NCI-H446 (cell line): ENCODE measurements at places on chromosomes 6 and 20.

DNA sequence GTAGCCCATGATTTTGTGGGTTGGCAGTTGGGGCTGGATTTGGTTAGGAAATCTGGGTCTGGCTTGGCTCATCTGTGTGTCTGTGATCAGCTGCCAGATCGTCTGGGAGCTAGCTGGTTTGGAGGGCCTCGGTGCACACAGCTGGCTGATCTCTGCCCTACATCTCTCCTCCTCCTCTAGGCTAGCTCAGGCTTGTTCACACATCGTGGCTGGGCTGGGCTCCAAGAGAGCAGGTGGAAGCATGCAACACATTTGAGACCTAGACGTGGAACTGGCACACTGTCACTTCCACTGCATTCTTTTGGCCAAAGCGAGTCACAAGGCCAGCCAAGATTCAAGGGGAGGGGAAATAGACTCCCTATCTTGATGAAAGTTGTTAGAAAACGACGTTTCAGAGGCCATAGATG lies 15.9 kb downstream of the NDUFAF5 start:
- peak; percentile 96 for DNase-seq

DNA sequence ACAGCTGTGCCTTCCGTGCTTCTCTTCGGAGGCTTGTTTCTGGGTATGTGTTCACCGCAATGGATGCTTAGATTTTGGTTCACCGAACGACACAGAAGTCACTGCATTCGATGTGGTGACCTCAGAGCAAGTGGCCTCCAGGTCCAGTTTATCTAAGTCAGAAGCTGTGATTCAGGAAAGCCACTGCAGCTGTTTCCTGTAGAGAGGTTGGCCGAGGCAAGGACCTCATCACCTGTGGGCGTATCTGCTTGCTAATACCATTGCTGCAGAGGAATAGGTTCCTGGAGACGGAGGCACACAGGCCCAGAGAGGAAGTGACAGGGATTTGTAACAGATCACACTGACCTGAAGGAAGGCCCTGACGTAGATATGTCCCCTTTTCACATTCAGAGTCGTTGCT lies 82.7 kb downstream of the FARS2 start:
- DNase-seq: no peak

GRCh38 chr6:30171677-30172471 lies 8.5 kb downstream of the TRIM15 start:
- no peak for DNase-seq

DNA sequence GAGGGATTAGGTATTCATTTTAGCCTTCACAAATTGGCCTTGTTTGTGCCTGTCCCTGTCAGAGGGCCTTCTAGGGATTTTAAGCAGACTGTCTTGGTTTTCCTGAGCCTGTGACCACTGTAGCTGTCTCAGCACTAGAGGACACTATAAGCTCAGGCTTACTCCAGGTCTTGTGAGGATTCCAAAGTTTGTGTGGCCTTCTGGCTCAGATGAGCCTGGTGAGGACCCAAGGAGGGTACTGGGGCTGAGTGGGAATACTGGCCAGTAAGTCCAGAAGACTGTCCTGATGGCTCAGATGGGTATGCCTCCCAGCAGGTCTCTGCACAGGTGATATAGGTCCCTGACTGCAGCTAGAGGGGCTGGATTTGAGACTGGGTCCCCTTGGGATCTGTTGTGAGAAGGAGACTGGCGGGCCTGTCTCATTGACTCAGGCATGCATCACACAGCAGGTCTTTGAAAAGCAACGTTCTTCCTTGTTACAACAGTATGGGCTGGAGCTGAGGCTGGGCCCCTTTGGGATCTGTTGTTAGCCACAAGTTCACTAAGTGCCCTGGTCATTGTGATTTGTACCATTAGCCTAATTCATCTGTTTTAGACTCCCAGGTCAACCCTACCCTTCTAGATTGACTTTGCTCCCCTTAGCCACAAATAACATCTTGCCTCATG lies 26.3 kb upstream of the TFB1M start:
- no peak for DNase-seq

GRCh38 chr6:133683606-133684005 lies 205.3 kb upstream of the TCF21 start:
- DNase-seq: no peak
